ENCODE measurements at places on chromosomes 3 and 15. TPM values are rescaled to one million over a fixed set of nuclear protein-coding genes. Genes with fewer than 3 reads are reported as not detected.

HEXA gene
- 64.1 TPM for total RNA-seq

DNA sequence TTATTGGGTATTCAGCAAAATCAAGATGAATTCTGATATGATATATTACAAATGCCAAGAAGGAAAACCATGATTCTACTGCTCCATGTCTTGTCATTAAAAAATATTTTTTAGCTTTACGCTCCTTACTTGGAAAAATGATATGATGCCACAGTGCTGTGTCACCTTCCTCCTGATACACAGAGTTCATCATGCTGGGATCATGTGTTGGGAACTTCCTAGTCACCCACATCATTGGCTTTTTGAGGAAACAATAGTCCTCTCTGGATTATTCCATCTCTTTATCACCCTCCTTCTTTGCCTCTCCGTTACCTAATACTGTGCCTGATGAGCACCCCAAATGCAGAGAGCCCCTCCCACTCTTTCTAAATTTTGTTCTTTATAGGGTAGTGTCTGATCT is 94.3 kb upstream of the PFN2 start:
- no peak for DNase-seq

GPR149 gene
- not detected for total RNA-seq

GRCh38 chr3:23994244-23994569 is 49.1 kb downstream of the NR1D2 start:
- no peak for DNase-seq

CPN2 gene
- total RNA-seq = not detected

DNA sequence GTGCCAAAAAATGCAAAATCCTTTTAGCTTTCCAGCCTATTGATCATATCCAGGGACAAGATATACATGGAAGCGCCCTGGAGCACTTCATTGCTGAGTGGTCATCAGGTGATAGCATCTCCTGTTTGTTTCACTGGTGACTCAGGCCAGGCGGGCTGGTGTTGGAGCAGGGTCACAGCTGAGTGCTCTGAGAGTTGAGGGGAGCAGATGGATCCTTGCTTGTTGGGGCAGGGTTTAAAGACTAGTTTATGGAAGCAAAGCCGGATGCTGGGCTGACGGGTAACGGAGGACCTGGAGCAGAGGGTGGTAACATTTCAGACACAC is 405.0 kb upstream of the TPM1 start:
- DNase-seq = peak; percentile 11

SHF gene
- total RNA-seq = 0.44 TPM

DNA sequence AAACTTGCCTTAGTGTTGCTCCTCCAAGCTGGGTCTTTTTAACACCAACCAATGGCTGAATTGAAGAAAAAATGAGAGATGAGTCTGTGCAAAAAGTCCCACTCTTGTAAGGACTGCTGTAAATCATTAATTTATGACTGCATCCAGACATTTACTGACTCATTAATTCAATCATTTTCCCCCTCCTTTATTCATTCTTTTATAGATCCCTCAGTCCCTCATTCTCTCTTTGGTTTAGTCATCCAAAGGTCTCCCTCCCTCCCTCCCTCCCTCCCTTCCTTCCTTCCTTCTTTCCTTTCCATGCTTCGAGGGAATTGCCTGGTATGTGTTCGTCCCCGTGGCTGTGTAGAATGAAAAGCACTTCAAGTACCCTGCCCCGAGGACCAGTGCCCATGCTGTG is 35.3 kb upstream of the MRPS22 start:
- no peak for DNase-seq

DNA sequence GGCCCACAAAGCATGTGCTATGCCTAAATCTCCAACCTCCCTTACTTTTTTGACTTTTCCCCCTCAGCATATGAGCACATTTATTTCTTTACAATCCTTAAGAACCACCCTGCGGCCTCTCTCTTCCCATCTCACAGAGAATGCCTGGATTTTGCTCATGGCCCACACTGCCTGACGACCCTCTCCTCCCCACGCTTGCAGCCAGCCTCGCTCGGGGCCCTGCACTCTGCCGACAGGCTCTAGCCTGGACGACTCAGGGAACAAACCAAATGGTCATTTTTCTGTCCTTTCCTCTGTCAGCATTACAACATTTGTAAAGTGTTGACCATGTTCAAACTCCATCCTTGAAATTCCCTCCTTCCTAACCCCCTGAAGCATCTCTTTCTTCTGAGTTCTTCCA is 11.7 kb downstream of the HES1 start:
- no peak for DNase-seq

TEX9 gene
- 4.9 TPM for total RNA-seq

COL6A6 gene
- total RNA-seq = not detected

- DNase-seq = peak; percentile 27
Measured at GRCh38 chr3:50352781-50353180, 2.1 kb downstream of the CYB561D2 start.

DNA sequence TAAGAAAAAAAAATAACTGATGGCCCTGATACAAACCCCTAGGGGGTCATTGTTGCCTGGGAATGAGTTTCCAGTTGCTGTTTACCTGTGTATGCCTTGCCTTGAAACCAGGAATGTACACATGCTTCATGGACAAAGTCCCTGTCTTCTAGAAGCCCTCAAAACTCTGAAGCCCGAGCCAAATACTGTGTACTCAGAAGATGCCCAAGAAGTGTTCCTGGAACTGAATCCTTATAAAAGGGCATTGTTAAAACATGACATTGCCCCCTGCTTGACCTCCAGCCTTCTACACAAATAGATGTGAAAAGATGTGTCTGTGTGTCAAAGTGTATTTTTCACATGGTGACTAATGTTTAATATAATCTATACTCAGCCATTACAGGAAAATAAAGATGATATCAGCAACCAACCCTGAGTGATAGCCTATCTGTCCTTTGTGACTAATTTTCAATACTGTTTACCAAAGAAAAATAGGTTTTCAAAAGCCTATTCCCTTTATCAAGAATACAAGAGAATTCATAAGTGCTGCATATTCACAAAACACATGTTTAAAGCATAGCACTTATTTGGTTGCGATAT is 325.9 kb downstream of the MECOM start:
- no peak for DNase-seq

GRCh38 chr3:190387578-190388213 is at the start of gene CLDN16:
TSS of gene CLDN16 (plus strand) at chr3:190388163. CDS start at chr3:190388330, 167 bp downstream.
- DNase-seq = no peak

- no peak for DNase-seq
Measured at GRCh38 chr3:28743831-28744230, 395.2 kb upstream of the AZI2 start.

ZPLD1 gene
- 0.46 TPM for total RNA-seq

CYP1A1 gene
- 1.9 TPM for total RNA-seq

DNA sequence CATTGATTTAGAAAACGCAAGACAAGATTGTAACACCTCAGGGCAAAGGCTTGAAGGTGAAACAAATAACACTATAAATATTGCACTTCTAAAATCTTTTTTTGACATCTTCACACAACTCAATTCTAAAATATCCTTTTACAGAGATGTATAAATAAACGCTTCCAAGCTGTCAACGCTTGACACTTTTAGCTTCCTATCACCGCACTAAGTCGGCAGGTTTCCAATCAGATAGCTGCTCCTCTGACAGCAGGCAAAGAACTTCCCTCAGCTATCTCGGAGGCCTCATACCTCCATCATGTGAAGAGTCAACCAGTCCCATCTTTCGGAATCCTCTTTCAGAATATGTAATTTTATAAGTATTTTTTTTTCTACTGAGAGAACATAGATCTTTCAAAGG is 71.0 kb downstream of the PCOLCE2 start:
- DNase-seq = no peak

GRCh38 chr3:71064956-71065763 is 518.4 kb downstream of the FOXP1 start:
- DNase-seq = no peak

ALDH1A3 gene
- total RNA-seq = 134 TPM

DNA sequence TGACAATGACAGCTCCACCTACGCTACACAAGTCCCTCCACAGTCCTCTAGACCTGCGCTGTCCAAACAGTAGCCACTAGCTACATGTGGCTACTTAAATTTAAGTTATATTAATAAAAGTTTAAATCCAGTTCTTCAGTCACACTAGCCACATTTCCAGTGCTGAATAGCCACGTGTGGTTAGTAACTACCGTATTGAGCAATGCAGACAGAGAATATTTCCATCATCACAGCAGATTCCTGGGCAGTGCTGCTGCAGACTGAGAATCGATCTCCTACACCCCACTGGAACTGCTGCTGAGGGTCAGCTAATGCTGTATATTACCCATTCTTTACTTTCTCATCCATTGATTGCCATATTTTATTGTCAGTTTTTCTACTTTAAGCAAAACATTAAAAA is 40.9 kb downstream of the HDC start:
- DNase-seq = no peak

PCBP4 gene
- 33.4 TPM for total RNA-seq

DNA sequence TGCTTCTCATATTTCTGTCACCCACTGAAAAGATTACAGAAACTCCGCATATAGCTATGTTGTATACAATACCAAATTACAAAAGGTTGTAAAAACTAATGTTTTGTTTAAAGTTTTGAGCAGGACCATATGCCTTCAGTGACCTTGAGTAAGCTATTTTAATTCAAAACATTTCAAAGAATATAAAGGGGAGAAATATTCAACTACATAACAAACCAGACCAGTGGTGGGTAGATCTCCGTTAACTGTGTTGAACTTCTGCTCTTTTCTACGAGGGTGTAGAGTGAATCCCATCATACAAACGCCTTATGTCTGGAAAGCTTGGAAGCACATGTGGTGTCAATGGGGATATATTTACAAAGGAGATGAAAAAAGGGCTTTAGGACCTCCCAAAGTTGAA is 68.4 kb upstream of the NR2F2 start:
- no peak for DNase-seq

GRCh38 chr3:87260270-87260669 is 16.1 kb downstream of the POU1F1 start:
- no peak for DNase-seq

CHDH gene
- 0.07 TPM for total RNA-seq
